ENCODE measurements at places on chromosomes 1 and 21.

DNA sequence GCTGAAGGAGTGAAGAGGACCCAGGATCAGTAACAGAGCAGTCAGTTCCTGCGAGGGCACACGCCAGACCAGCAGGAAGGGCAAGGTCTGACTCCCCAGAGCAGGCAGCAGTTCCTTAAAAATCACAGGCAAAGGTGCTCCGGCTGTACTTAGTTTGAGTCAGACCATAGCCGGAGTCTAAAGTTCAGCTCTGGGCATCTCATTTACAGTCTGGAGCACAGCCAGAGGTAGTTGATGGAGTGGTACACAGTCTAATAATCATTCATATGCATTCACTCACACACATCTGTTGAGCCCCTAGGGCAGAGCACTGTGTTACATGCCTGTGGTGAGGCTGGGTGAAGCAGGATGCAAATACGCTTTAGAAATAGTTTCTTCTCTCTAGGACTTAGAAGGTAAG lies 7.3 kb upstream of the AMIGO1 start:
- DNase-seq: no peak

- no peak for DNase-seq
Measured at GRCh38 chr1:202605515-202605914, 104.7 kb downstream of the SYT2 start.

- DNase-seq: no peak
Measured at GRCh38 chr21:42699196-42699595, 45.8 kb downstream of the PDE9A start.

DNA sequence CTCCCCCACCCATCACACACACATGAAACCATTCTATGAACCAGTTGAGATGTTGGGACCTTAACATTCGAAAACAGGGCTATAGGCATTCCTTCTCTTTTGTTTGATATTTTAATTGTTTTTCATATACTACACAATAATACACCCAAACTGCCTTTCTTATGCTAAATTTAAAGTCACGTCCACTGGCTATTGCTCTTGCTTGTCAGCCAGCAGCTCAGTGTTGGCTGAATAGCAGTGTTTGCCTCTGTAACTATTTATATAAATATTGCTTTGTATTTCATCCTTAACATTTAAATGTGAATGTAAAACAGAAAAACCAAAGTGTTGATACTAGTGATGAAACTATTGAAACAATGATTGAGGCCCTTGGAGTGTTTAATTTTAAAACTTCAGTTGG lies 234.4 kb upstream of the KCNK2 start:
- DNase-seq: no peak

- DNase-seq: no peak
Measured at GRCh38 chr21:15408089-15408488, 321.7 kb upstream of the USP25 start.

DNA sequence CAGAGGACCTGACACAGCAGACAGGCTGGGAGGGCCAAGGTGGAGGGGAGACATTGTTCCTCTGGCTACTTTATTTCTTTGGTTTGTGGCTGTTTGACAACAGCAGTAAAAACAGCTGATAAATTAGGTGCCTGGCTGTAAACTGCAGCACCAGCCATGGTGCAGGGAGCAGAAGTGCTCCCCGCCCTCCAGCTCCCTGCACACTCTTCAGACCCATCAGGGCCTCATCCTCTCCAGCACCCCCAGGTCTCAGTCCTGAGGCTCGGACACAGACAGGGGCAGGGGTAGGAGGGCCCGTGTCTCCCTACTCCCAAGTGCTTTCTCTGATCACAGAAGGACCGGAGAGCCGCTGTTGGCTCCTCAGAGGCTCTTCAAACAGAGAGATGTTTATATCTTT lies 17.7 kb upstream of the LRRN2 start:
- DNase-seq: no peak

GRCh38 chr1:247274605-247275256 lies 18.9 kb downstream of the VN1R5 start:
- DNase-seq: no peak

- no peak for DNase-seq
Measured at GRCh38 chr1:103274886-103275285, 166.6 kb upstream of the COL11A1 start.

DNA sequence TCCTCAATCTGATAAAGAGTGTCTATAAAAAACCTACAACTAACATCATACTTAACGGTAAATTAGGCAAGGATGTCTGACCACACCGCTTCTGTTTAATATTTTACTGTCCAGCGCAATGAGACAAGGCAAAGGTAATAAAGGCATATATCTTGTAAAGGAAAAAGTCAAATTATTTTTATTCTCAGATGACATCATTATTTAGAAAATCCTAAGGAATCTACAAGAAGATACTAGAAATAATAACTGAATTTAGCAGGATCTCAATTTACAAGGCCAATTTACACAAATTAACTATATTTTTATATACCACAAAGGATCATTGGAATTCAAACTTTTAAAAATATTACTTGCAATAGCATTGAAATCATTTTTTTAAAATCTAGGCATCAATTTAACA lies 29.4 kb downstream of the GJA4 start:
- no peak for DNase-seq

- DNase-seq: no peak
Measured at GRCh38 chr1:14937288-14937949, 216.1 kb upstream of the TMEM51 start.

- no peak for DNase-seq
Measured at GRCh38 chr21:29870814-29871213, 69.0 kb downstream of the GRIK1 start.

GRCh38 chr1:40897513-40897912 lies 35.4 kb upstream of the CITED4 start:
- no peak for DNase-seq

DNA sequence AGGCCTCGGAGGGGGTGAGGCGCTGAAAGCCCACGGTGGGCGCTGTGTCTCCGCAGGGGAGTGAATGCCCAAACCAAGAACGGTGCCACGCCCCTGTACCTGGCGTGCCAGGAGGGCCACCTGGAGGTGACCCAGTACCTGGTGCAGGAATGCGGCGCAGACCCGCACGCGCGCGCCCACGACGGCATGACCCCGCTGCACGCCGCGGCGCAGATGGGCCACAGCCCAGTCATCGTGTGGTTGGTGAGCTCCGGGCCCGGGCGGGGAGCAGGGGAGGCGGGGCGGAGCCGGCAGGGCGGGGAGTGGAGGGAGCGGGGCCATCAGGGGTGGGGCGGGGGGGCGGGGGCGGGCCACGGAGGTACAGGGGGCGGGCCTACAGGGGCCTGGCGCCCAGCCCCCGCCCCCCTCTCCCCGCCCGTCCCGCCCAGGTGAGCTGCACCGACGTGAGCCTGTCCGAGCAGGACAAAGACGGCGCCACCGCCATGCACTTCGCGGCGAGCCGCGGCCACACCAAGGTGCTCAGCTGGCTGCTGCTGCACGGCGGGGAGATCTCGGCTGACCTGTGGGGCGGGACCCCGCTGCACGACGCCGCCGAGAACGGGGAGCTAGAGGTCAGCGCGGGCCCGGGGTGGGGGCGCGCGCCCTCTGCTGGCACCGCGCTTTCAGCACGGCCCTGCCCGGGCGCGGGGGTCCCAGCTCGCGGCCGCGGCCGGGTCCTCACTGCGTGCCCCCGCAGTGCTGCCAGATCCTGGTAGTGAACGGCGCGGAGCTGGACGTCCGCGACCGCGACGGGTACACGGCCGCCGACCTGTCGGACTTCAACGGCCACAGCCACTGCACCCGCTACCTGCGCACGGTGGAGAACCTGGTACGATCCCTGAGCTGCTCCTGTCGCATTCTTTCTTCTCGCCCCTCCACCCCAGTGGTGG lies 15.9 kb downstream of the ESPN start:
- peak; percentile 49 for DNase-seq

DNA sequence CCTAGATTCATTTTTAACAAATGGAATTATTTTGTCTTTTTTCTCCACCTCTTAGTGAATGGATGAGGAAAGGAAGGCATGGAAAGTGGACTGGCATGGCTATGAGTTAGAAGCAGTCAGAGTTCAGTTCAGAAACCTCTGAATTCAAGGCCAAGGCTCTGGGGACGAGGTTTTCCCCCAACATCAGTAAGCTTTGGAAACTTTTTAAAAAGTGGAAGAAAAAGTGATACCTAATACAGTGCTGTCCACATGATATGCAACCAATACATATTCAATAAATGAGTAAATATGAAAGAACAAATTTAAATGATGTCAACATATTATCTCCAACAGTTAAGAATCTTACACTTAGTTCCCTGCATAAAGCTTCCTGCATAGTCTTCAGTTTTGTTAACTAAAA lies 204.7 kb downstream of the HLX start:
- no peak for DNase-seq

GRCh38 chr1:10980841-10981727 lies 31.4 kb upstream of the TARDBP start:
- DNase-seq: no peak

GRCh38 chr1:229169399-229169798 lies 101.5 kb upstream of the RAB4A start:
- no peak for DNase-seq

DNA sequence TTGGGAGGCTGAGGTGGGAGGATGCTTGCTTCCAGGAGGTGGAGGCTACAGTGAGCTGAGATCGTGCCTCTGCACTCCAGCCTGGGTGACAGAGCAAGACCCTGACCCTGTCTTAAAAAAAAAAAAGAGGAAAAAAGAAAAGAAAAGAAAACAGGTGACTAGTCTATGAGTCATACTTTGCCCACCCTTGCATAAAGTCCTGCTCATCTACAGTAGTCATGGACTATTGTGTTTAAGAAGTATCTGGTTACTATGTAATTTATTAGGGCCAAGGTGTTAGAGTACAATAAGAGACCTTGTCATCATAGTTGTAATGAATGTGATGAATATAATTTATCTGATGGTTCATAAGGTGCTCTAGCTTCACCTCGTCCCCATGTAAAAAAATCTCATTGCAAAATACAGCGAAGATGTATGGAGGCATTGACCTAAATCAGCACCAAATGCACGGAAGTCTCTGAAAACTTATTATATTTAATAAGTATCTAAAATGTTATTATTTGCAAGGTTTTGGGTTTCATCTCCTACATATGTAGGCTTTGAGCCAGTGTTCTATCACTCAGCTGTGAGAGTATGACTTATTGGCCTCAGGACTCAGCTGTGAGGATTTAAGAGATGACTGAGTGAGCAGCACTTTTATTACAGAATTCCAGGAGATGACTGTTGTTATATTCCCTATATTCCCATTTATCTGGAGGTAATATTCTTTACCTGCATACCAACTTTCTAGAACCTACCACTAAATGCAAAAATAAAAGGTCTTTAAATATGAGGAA lies 19.9 kb upstream of the KCNJ6 start:
- no peak for DNase-seq

DNA sequence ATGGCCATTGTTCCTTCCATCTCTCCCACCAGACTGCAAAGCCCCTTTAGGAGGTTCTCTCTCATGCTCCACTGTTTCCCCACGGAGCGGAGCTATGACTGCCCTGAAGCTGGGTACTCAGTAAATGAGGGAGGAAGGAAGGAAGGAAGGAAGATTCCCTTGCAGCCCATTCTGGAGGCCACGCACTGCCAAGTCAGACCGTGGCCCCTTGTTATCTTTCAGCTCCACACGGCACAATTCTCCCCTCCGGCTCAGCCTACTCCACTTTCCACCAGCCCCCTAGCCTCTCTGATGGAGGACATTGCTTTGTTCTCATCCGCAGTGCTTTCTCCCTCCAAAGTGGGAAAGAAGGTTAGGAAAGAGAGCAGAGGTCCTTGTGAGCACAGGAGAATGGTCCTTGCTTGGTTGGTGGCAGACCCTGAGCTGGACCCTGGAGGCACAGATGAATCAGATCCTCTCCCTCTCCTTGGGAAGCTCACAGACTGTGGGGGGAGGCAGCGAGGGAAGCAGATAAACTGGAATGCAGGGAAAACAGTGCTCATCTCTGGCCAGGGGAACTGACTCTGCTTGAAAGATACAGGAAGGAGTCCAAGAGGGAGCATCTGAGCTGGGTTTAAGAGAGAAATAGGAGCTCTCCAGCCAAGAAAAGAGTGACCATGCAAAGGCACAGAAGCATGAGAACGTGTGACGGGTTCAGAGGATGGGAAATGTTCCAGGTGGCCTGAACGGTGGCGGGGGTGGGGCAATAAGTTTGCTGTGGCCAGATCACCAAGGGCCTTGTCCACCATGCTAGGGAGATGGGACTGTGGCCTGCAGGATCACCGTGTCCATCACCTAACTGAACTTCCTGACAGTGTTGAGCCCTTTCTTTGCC lies 52.6 kb downstream of the GLIS1 start:
- DNase-seq: no peak

GRCh38 chr1:234827181-234827580 lies 217.2 kb upstream of the IRF2BP2 start:
- no peak for DNase-seq

DNA sequence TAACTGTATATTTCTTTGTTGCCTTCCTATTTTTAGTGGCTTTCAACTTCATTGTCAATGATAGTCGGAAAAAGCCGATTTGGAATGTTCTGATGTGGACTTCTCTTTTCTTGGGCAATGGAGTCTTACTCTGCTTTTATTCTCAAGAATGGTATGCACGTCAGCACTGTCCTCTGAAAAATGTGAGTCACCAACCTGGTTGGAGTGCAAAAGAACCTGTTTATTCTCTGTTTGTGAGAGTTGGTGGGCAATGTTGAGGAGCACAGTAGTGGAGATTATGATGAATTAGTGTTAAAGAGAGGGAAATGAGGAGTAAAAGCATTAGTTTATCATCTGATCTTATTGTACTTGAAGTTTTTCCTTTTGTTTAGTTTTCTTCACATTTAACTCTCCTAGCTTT lies 14.5 kb upstream of the AXDND1 start:
- no peak for DNase-seq

DNA sequence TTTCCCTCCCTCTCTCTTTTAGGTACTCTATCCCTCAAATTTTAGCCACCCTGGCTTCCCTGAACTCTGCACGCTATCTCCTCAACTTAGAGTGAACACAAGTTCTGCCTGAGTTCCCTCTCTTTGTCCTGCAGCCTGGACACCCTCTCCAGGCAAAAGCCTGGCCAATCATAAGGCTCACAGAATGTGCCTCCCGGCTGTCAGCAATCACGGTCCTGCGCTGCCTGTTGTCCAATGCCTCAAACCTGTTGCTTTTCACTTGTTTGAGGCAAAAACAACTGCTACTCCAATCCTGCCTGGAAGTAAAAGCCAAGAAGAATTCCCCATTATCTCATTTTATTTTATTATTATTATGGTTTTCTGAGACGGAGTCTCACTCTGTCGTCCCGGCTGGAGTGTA lies 66.1 kb downstream of the LGR6 start:
- no peak for DNase-seq

GRCh38 chr1:11528611-11529261 lies 49.8 kb downstream of the DISP3 start:
- no peak for DNase-seq

GRCh38 chr1:54564312-54565112 lies 16.5 kb downstream of the ACOT11 start:
- no peak for DNase-seq

Data from NCI-H1930 (cell line).